ENCODE measurements at places on chromosomes 12 and 14. TPM values are rescaled to one million over a fixed set of nuclear protein-coding genes. Genes with fewer than 3 reads are reported as not detected.
A peak's percentile ranks its signal among the peaks of the same experiment; 100 is the strongest.

DNA sequence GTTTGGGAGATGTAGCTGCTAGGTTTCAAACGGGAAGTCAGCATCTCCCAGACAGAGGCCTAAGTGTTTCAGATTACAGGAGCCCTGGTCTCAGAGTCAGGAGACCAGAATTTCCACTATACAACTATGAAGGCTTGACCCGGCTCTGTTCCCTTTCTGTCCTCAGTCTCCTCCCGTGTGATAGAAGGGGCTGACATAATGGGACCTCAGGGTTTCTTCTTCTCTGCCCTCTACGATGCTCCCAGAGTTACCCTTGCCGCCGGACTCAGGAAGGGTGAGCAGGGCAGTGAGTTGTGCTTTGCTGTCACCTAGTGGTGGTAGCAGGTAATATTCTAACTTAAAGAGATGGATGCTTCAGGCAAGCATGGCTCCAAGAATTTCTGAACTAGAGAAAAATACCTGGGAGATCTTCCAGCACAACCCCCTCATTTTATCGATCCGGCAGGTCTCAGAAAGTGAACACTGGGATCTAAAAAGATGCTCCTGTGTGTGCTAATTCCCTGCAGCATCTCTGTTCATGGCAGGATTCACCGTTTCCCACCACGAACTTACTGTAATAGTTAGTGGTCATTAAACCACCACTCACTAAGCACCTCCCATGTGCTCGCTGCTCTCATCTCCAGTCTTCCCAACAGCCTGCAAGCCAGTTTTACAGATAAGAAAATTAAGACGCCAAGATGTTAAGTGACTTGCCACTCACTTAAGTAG, 84.4 kb downstream of the VWF start:
- peak; percentile 87 for DNase-seq

DNA sequence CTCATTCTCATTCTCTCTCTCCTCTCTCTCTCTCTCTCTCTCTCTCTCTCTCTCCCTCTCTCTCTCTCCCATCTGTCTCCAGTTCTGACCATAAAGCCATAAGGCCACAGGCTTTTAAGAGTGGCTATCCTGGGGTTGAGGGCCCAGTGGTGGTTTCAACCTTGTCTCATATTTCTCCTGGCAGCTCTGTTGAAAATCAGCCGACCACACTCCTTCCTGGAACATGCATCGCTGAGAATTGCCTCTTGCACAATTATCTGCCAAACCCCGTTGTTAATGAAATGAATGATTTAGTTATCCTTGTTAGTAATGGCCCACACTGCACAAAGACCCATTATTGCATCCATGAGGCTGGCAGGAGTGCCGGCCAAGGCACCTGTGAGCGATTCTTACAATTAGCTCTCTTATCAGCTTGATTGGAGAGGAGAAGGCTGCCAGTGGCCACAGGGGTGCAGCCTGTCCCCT, 30.4 kb upstream of the KCNA5 start:
- no peak for DNase-seq

DNA sequence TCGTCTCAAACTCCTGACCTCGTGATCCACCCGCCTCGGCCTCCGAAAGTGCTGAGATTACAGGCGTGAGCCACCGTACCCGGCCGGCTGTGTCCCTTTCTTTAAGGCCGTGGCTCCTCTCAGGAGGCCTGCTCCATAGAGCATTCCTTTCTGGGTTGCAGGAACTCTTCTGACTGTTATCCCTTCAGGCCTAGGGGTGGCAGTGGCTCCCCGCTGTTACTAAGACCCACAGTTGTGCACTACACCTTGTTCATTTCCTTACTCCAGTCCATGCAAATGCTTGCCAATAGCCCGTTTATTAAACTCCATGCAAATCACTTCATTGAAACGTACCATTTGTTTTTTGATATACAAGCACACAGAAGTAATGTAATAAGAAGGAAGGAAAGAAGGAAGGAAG, 234.7 kb downstream of the BCAT1 start:
- DNase-seq = no peak

- no peak for DNase-seq
Observed at GRCh38 chr12:41697161-41697560, 447.5 kb downstream of the GXYLT1 start.

DNA sequence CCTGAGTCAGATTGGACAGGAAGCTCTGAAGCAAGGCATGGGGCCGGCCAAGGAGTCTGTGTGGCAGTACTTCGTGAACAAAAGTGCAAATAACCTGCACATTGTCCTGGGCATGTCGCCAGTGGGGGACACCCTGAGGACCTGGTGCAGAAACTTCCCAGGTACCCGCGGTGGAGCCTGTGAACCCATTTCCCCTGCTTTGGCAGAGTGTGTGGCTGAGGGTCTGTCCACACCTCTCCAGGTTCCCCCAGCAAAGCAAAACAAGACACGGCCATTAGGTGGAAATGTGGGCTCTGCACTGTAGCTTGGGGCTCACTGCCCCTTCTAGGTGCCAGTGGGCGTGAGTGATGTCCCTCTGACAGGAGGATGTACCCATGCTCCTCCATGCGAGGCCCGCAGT, 79.4 kb downstream of the CCDC92 start:
- DNase-seq = no peak

DNA sequence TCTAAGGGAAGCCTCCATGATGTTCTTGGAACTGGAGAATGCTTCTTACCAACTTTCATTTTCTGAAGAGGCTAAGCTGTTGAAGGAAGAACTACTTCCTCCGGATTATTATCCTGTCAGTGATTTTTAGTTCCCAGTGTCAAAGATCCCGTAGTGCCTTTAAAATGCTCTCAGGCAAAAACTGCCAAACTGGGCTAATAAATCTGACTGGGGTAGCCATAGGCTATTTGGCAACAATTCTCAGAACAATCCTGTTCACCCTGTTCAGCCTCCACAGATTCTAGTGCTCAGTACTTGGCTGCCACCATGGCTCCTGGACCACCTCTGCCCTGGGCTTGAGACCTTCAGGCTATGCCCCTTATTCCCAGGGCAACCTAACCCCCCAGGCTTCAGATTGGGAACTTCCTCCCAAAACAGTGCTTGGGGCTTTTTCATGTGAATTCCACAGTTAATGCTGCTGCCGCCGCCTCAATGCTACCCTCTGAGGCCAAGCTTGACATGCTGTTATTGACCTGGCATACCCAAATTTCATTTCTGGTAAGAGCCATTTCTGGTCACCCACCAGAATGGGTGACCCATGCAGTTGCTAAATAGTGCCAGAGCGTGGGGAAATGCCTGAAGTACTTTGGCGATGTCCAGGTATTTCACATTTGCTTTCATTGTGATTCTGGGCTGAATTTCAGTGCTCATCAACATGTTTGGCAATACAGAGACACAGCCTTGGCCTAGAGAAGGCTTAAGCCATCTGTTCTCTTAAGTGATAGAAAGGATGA, 110.0 kb upstream of the ARHGAP5 start:
- DNase-seq = no peak

GRCh38 chr12:11761869-11762567, 112.5 kb downstream of the ETV6 start:
- no peak for DNase-seq

DNA sequence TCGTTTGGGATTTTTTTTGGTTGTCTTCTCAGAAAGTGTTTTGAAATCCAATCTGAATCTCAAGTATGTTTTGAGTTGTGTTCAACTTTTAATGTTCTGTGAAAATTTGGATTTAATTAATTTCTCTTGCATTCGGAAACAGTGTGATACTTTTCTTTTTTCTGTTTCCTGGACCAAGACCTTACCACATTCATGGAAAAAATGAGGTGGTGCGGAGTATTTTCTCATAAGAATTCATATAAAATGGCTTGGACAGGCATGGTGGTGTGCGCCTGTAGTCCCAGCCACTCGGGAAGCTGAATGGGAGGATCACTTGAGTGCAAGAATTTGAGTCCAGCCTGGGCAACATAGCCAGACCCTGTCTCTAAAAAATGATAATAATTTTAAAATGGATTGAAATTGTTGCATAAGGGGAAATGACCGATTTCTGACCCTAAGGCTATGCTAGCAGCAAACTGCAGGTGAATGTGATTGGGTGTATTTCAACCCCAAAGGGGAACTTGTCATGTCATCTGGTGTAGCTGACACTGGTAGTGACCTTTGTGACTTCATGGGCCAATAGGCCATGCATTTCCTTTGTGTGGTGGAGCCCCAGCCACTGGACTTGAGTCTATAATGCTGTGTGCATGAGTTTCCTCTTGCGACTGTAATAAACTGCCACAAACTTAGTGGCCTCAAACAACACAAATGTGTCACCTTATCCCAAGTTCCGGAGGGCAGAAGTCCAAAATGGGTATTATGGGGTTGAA, 123.5 kb upstream of the RFLNA start:
- DNase-seq = no peak

DNA sequence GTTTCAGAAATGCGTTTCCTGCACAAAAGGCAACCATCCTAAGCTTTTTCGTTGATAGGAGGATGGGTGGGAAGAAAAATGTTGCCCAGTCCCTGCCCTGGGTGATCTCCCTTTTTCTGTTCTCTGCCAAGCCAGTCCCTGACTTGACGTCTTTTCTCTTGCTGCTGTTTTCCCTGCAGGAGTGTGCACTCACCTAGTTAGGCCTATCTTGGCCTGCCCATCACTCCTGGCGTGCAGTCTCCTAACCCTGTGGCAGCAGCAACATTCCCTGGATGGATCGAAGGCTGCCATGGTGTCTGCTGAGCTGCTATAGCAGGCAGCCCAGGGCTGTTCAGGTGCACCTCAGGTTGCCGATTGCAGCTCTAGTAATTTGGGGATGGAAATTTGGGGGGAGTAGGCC, 1.2 kb downstream of the UNC119B start:
- no peak for DNase-seq

- DNase-seq = peak; percentile 81
Observed at GRCh38 chr12:124537525-124538193, 29.8 kb downstream of the NCOR2 start.

DNA sequence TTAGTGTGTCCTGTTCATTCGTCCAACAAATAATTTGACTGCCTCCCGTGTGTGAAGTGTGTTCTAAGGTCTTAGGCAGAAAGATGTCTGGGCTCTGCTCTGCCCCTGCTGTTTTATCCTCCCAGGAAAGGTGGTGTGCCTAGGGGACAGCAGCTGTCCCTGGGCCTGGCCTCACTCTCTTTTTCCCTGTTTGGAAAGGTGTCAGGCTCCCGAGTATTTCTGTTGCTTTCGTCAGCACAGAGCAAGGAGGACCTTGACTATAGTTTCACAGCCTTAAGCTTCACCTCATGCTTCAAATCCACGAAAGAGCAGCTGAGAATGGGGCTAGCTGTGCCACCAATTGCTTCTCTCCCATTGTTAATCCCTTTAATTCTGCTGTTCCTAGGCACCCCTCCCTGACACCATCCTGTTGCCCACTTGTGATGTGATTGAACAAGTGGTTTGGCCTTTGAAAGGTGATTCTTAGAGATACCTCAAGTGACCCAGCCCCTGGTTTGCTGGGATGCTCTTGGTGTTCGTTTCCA, 54.2 kb downstream of the TGFB3 start:
- DNase-seq = peak; percentile 17

DNA sequence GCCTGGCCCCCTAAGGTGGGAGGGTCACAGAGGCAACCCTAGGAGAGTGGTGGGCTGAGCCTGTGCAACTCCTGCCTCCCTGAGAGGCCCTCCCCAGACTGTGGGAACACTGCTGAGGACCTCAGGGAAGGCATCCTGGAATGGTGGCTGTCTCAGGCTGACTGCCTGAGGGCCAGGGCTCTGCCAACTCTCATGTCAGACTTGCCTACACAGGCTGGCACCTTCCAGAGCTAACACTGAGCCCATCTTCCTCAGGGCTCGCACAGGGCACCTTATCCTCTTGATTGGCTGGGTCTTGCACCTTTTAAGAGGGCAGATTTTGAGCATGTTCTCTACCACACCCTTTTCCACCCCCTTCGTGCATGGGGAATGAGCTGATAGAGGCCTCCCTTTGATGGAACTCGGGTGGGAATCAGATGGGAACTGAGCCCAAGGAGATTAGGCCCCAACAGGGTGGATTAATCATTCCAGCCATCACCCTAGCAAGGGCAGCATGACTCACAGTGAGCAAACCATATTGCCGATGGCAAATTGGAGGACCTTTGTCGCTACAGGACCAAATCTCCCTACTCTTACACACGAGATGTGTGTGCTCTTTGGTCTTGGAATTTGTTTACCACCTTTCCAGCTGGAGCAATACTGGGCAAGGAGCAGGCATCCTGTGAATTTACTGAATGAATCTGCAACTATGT, 702.8 kb downstream of the VRK1 start:
- no peak for DNase-seq

GRCh38 chr12:132159555-132160003, 15.3 kb downstream of the NOC4L start:
- DNase-seq = no peak

DNA sequence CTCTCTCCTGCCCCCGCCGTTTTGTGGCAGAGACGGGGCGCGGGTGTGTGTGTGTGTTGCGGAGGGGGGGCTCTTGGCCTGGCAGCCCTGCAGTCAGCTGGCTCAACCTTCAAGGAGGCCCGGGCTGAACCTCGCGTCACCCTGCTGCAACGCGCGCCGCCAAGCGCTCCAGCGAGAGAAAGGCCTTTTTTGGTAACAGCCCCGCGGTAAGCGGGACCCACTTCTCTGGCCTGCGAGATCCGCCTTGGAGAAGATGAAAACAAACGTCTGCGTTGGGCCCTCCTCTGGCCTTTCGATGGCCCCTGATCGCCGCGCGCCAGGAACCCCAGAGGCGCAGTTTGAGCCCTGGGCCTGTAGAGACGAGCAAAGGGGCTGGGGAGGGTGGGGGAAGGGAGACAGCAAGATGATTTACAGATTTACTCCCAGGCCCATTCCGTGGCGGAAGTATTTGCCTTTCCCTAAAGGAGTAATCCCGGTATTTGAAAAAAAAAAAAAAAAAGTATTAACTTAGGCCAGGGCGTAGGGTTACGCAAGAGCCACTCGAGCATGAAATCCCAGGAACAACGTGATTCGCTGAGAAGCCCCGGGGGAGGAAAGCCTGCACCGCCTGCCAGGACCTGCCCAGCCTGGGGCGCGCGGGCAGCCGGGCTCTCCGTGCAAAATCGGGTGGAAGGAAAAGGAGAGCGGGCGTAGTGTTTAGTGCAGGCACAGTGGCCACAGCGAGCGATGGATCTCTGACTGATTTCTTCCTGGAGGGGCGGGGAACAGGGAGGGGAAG, 4.5 kb upstream of the IRF2BPL start:
- DNase-seq = peak; percentile 98

WNK1 gene
- 127 TPM for total RNA-seq

DUSP16 gene
- 5.1 TPM for total RNA-seq

SLC38A4 gene
- 1.2 TPM for total RNA-seq

SYCP3 gene
- 0.88 TPM for total RNA-seq
